Stimulated activated CD8-positive, alpha-beta memory T cell treated with anti-CD3 and anti-CD28 coated beads, Interleukin-12 subunit alpha, Interleukin-12 subunit beta, amount 100 ng/mL, for 1 hour (primary cell): ENCODE measurements at places on chromosomes 6 and 20.

GRCh38 chr6:130923350-130923749, 96.1 kb downstream of the SMLR1 start:
- DNase-seq: no peak

DNA sequence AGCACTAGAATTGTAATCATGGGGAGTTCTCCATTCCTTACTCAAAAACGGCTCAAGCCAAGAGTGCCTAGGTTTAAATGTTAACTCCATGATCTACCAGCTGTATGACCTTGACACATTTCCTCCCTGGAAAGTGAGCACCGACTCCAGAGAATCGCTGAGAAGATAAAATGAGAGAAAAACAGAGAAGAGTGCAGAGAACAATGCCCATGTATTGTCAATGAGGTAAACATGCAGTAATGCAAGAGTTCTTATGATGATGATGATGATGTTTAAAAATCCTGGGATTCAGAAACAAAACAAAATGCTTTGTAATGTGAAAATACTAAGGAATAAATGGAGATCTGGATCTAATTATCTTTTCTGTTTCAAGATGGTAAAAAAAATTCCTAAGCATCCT, 64.8 kb upstream of the BEND6 start:
- DNase-seq: no peak

DNA sequence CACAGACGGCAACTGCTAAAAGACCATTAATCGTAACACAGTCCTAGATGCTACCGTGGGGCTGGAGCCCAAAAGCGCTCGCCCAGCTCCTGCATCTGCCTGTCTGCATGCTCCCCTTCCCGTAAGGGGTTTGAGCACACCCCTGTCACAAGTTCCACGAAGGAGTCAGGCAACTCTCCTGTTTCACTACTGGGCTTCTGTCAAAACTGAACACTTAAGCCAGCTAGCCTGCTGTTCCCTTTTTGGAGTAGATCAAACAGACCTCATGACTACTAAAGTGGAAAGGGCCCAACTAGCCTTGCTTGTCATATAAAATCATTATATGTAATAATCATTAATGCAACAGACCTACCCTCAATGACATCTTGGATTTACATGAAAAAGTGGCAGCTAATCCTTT, 61.3 kb downstream of the TRMT11 start:
- no peak for DNase-seq

GRCh38 chr6:144006736-144007477, 1.2 kb downstream of the PLAGL1 start:
- DNase-seq: no peak

- DNase-seq: no peak
Measured at GRCh38 chr6:82257088-82257774, 9.7 kb upstream of the IBTK start.

DNA sequence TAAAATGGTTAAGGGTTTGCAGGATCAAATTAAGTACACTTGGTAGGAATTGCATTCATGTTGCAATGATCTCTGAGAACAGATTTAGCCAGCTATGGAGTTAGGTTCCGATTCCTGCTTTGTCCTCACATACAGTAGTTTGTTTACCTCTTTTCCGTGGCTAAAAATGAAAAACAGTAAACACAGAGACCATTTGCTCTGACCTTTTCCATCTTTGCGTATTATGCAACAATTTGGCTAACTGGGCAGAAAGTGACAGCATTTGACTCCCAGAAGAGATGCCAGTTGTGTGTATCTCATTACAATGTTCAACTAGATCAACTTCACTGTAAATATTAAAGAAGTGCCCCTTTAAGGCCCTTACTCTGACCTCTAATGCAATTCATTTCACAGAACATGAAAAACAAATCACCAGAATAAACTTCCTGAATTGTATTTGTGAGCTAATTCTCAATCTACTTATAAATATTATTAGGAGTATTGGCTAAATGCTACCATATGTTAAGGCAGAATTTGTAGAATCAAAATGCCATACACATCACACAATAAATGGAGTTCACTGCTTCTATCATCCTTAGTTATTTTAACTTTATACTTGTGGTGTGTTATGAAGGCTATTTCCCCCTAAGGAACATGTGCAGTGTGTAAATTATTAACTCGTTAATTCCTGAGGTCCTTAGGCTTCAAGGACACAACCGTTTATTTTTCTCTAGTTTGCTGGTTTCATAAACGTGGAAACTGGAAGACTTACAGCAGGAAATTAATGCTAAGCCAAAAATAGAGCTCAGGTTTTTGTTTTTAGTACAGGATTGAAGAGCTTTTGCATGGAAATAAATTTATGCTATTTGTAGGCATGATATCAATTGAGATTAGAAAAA, 380.7 kb upstream of the CITED2 start:
- DNase-seq: no peak

- no peak for DNase-seq
Measured at GRCh38 chr6:40457261-40457660, 129.9 kb downstream of the LRFN2 start.

DNA sequence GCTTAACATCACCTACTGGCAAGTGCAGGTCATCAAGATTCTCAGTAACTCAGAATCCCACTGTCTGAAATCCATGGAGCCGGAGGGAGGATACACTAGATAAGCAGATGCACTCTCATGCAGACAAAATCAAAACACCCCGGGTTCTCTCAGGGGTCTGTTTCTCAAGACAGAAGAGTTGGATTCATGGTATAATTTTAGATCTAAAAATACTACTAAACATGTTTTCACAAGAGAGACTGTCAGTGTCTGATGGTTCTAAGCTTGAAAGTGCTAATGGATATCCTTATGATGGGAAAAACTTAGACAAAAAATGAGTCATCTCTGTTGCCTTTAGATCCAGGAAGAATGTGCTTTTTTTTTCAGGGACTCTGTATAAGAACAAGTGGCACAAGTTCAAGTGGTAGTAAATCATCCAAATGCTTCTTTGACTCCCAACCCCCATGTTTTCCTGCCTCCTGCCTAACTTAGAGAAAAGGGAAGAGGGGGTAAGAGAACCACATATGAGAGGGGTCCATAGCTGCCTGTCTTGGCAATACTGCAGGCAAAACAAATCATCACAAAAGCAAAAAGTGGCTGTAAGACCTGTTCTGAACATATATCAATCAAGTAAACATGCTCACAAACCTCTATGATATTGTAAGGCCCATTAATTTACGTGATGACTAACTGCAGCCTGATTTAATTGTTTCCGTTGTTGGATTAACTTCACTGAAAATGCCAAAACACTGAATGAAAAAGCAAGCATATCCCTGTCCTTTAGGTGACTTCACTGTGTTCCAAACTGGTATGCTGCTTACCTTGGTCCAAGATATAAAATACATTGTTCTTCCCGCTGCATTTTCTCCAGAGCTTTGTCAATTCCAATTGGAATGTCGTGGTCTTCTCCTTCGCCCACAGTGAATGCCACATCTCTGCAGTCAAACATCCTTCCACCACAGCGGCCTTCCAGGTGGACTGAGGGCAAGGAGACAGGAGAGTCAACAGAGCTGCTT, 84.0 kb upstream of the TULP1 start:
- DNase-seq: no peak

DNA sequence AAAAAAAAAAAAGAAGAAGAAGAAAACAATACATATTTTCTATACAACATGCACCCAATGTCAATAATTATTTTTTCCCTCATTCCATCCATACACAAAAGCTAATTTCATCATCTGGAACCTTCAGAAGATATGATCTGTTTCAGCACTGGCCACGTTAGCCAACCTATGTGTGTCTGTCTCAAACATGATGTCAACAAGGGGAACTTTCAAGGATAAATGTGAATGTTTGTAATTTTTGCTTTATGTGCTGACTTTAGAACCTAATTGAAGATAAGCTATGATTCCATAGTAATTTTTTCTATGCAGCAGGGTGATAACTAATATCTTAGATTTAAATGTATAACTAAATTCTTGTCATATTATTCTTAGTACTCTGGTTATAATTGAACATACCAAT, 37.9 kb downstream of the IPCEF1 start:
- DNase-seq: no peak

DNA sequence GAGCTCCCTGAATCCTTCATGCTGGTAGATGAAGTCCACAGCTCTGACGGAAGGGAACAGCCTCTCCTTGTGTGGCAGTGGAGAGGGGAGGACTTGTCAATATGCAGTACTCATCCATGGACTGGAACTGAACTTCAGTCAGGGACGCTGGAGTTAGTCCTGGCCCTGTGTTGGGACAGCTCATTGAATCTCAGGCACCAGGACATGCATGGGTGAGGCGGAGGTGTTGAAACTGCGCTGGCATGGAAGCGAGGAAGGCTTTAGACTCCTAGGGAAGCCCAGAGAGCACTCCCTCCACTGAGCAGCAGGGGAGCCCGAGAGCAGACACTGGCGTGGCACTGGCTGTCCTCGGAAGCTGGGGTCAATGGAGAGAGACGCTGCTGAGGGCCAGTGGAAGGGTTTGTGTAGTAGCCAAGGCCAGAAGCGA, 161.3 kb upstream of the GGTLC1 start:
- no peak for DNase-seq

GRCh38 chr6:13378669-13379590, 50.6 kb upstream of the TBC1D7 start:
- no peak for DNase-seq

- no peak for DNase-seq
Measured at GRCh38 chr6:78623554-78623953, 243.8 kb upstream of the IRAK1BP1 start.

GRCh38 chr20:1982686-1983085, 11.2 kb downstream of the PDYN start:
- no peak for DNase-seq

GRCh38 chr6:11272491-11273192, 40.2 kb upstream of the NEDD9 start:
- DNase-seq: no peak

- no peak for DNase-seq
Measured at GRCh38 chr6:120965814-120966213, 368.5 kb downstream of the TBC1D32 start.

- no peak for DNase-seq
Measured at GRCh38 chr6:33966536-33966935, 162.7 kb upstream of the MLN start.

- DNase-seq: no peak
Measured at GRCh38 chr6:152012227-152012626, 204.7 kb downstream of the ESR1 start.

DNA sequence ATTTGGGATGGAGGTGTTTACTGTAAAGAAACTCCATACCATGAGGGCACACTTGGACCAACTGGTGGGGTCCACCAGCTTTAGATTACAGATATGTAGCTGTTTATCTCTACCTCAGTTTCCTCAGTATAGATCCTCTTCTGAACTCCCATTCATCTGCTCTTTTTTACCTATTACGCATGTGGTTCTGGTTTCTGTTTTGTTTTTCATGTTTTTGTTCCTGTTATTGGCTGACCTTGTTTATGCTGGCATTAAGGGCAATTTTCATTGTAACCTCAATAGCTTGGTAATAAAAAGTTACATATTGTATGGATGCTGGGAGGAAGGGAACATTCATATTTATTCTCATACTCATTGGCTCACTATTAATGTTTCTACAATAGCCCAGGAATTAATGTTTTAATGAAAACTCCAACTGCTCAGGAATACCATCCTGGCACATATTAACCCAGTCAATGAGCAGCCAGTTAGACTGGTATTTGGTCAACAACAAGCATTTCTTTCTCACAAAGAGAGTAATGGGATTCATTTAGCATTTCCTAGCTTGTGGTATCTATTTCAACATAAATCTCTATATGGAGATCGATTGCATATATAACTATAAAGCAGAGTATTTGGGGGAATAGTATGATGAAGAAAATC, 83.8 kb upstream of the FAM184A start:
- DNase-seq: no peak

GRCh38 chr20:36307412-36308325, 1.5 kb downstream of the DLGAP4 start:
- DNase-seq: no peak
